CD4-positive, alpha-beta T cell treated with Interferon alpha-2 for 1 hour (primary cell): ENCODE measurements at places on chromosomes 4 and X.

GRCh38 chrX:1555370-1555769, 18.4 kb upstream of the P2RY8 start:
- no peak for DNase-seq

- DNase-seq = no peak
Observed at GRCh38 chr4:183962419-183962818, 57.3 kb downstream of the STOX2 start.

DNA sequence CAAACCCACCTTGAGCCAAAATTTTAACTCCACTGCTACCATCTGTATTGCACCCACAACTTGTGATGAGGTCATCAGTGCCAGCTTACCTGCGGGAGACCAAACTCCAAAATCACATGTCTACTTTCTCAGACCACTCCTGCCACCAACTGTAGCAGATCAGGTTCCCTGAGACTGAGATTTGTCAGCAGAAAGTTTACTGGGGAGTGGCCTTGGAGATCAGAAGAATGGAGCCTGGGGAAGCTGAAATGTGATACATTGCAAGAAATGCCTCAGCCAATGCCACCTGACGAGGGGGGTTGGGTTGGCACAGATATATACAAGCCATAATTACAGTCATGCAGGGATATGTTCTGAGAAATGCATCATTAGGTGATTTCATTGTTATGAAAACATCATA, 19.1 kb downstream of the HAUS3 start:
- no peak for DNase-seq

GRCh38 chr4:153310793-153311192, 33.7 kb upstream of the MND1 start:
- no peak for DNase-seq

- peak; percentile 36 for DNase-seq
Observed at GRCh38 chrX:102515975-102516941, at the start of gene TMSB15A. Gene TMSB15A (minus strand): TSS chrX:102516739.

GRCh38 chrX:9515973-9516538, 51.2 kb downstream of the TBL1X start:
- no peak for DNase-seq

DNA sequence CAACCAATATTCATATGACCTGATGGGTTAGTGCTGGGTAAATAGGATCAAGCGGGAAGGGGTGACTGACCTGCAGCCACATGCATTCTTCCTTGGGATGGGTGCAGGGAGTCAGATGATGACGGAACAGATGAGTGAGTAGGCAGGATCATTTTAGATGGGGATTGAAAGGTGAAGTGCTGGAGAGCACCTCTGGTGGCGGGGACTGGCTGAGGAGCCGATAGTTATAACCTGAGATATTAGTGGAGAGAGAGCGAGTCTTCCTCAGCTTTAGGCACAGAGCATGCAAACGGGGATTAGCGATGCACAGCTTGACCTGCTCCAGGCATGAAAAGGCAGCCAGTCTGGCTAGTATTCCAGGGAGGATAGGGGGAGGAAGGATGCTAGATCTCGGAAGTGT, 99.1 kb downstream of the AFF1 start:
- no peak for DNase-seq

DNA sequence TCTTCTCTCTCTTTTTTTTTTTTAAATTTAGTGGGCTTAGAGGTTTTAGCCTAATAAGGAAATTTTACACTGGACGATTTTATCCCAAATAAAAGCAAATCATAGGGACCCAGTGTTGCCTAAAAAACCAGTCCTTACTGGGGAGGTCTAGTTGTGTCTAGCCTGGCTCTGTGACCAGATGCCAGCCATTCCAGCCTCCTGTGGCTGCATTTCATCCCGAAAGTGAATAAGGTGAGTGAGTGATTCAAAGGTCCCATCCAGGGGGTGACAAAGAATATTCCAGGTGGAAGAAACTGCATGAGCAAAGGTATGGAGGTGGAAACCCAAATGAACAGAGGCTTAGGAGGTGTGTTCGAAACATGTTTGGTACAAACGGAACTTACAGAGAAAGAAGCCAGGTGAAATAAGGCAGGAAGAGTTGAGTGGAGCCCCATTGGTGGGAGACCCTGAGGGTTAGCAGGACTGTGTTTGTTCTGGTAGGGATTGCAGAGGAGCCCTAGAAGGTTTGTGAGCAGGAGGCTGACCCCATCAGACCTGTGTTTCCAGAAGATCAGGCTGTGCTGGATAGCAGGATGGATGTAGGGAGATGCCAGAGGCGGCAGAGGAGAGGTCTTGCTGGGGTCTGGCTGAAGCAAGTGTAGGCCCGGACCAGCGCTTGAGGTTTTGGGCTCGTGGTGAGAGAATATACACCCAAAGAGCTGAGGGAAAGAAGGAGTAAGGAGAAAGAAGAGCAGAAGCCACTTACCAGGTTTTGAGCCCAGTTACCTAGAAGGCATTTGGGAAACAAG, 31.6 kb downstream of the PTTG2 start:
- DNase-seq = no peak

DNA sequence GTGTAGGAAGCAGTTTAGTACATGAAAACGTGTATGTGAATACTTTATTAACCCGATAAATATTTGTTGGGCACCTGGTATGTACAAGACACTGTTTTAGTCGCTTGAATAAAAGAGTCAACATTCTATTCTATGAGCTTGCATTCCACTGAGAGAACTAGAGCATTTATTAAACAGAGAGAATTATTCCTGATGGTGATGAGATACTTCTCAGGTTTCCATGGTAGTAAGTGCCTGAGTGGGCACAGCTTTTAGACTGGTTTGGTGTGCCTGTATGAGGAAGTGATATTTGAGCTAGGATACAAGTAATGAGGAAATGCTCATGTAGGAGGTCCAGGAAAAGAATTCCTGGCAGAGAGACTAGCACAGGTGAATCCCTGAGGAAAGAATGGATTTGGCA, 94.2 kb downstream of the ATP10D start:
- no peak for DNase-seq

DNA sequence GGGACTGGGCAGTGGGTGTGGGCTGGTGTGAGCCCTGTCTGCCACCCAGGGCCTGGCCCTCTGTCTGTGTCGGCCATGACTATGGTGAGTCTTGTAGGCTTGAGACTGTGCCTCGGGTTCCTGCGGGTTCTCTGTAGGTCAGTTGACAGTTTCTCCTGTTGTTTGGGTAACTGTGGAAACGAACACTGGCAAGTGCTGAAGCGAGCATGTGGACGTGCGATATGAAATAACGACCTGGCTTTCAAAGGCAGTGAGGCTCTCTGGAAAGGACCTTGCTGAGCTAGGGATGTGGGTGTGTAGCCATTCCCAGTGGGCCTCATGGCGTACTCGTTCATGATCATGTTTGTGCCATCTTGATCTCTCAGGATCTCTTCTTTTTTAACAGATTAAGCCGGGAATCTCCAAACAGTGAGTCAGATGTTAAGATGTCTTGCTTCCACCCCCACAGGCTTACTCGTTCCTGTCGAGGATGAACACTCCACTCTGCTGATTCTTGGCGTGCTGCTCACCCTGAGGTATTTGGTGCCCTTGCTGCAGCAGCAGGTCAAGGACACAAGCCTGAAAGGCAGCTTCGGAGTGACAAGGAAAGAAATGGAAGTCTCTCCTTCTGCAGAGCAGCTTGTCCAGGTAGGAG, 41.3 kb downstream of the HTT start:
- no peak for DNase-seq

- DNase-seq = no peak
Observed at GRCh38 chr4:8615366-8615765, 22.8 kb downstream of the CPZ start.

DNA sequence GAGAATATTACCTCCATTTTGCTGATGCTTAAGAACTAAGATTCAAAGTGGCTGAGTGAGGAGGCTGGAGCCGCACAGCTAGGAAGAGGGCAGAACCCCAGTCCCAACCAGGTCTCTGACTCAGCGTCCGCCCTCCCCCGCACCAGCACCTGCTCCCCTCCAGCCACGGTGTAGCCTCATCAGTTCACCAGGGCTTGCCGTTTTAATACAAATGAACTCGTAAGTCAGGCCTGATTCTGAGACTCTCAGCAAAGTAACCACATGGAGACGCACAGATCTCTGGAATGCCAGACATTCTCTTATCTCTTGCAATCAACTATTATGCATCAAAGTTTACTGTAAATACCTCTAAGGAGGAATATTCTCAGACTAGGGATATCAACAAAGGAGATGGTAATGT, 52.4 kb downstream of the ENPP6 start:
- DNase-seq = no peak

- DNase-seq = no peak
Observed at GRCh38 chr4:54660591-54660990, 2.8 kb downstream of the KIT start.

- no peak for DNase-seq
Observed at GRCh38 chr4:133424605-133425004, 275.5 kb downstream of the PCDH10 start.

DNA sequence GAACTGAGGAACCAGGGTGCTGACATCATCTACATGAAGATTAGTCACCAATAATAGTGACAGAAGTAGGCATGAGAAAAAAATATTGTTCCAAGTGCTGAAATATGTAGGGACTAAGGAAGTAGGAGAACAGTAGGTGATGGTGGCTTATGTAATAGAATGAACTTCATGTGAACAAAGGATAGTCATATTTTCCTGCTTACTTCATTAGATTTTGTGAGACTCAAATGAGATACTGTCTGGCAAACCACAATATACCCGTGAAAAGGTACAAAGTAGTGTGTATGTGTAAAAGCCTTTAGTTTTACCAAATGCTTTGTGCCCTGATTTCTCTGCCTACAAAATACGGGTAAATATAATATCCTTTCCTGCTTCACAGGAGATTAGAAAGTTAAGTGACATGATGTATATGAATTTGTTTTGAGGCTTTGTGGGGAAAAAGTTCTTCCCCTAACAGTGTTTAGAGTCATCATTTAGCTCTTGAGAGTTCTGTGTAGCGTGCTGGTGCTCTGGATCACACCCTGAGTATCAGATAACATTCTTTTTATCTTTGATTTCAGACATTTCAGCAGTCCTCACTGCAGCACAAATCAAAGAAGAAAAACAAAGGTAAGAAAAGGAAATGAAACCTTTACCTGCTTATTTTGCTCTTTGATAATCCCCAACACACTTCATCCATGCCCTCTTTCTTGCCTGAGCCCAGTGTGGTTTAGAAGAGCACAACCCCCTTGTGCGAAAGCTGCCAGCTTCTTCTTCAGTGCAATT, 67.9 kb downstream of the KLHL34 start:
- DNase-seq = no peak

DNA sequence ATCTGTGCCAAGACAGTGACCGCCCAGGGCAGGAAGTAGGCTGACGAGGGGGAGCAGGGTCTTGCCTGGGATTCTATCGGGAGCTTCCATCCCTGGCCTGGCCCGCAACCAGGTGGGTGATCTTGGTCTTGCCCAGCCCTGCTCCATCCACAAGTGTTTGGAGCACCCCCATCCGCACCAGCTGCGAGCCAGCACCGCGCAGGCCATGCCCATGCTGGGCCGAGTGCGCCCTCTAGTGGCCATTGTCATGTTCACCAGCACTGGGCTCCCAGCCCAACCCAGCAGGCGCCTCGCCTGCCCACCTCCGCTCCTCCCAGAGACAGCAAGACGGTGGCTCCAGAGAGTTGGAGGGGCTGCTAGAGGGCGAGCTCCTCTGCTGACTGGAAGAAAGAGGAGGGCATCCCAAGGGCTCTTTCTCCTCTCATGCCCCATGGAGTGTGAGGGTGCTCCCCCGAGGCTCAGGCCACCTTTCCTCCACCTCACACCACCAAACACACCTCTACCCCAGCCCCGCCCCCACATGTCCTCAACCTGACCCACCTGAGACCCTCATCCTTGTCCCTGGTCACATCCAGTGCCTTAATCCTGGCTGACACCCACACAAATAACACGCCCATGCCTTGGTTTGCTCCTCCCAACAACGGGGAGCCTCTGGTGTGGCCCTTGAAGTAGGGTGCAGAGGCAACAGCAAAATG, 9.8 kb upstream of the ATP2B3 start:
- DNase-seq = peak; percentile 76

DNA sequence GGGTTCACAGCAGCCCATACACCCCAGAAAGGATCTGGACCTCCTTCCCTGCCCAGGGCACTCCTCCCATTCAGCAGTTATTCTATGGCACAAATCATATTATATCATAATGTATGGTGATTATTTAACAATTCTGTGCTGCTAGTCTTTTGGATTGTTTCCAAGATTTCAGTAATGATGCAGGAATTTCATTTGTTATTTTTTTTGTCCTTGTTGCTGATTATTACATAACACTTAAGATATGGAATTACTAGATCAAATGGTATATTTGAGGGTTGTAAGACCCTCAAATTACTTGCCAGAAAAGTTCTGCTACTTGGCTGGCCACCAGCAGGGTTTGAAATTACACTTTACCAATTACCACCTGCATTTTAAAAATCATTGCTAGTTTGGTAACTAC, 36.4 kb downstream of the QDPR start:
- DNase-seq = no peak

DNA sequence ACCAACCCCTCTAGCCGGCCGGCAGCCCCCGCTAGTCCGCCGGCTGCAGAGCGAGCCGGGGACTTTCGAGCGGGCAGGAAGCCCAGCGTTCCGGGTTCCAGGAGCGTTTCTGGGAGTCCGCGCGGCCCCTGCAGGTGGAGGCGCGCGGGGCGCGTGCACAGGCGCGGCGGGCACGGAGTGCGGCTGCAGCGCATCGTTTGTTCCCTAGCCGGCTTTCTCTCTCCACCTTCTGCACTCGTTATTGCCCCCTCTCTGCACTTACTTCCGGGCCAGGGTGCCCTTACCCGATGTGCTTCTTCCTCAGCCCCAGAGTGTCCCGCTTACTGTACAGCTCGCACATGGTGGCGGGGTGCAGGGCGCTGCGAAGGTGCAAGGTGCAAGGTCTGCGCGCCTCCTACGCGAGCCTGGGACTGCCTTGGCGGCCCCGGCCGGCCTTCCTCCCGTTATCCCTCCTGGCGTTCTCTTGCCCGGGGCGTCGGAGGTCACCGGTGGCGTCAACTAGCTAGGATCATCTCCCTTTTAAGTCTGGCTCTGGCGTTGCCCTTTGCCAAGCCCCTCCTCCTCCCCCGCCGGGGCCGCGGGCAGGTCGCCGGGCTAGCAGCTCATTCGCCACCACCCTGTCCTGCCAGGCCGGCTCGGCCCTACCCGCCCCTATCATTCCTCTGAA, at the start of gene ETNPPL:
TSS of gene ETNPPL (minus strand) at position 495 of the 667 bp plus-strand sequence. CDS start at position 340, 155 bp downstream.
- DNase-seq = no peak

- DNase-seq = no peak
Observed at GRCh38 chrX:98897191-98897590, 1512.9 kb downstream of the PCDH19 start.

DNA sequence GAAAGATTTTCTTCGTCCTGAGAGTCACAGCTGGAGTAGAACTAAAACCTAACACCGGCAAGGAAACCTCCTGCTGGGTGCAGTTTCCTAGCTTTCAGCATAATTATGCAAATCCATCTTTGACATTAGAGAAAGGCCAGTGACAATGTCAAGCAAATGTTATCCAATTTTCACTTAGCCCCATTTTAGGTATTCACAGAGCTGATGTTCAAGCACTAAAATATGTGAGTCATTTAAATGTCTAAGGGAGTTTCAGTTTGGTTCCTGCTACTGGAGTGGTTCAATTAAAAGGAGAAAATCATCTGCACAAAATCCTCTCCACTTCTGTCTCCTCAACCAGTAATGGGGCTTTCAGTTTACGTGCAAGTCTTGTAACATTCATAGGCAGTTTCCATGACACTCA, 37.1 kb upstream of the AMOT start:
- no peak for DNase-seq
